Activated CD4-positive, alpha-beta T cell treated with anti-CD3 and anti-CD28 coated beads, Interleukin-2, amount 10 ng/mL, durations not matched to agents 7 days and 5 days (primary cell): ENCODE measurements at places on chromosomes 1 and 21. TPM values are rescaled to one million over a fixed set of nuclear protein-coding genes. Genes with fewer than 3 reads are reported as not detected.

The OLFM3 gene
- not detected for total RNA-seq

- peaks cover 20% of the 10 kb centered on the region for H3K36me3 ChIP-seq
- H3K4me1 ChIP-seq, result peaks cover 94% of the 10 kb centered on the region
- H3K27ac ChIP-seq, result peak overlapping the region; percentile 92
- peak overlapping the region; percentile 60 for H3K4me3 ChIP-seq
- peak; percentile 48 for DNase-seq
Measured at GRCh38 chr1:101284021-101284420, 47.2 kb downstream of the S1PR1 start.

- no peak for DNase-seq
- H3K27me3 ChIP-seq, result no peaks in the 10 kb centered on the region
- H3K4me3 ChIP-seq, result no peak overlapping the region
- H3K4me1 ChIP-seq, result no peaks in the 10 kb centered on the region
- no peak overlapping the region for H3K27ac ChIP-seq
Measured at GRCh38 chr1:190588424-190588823, 110.8 kb upstream of the BRINP3 start.

DNA sequence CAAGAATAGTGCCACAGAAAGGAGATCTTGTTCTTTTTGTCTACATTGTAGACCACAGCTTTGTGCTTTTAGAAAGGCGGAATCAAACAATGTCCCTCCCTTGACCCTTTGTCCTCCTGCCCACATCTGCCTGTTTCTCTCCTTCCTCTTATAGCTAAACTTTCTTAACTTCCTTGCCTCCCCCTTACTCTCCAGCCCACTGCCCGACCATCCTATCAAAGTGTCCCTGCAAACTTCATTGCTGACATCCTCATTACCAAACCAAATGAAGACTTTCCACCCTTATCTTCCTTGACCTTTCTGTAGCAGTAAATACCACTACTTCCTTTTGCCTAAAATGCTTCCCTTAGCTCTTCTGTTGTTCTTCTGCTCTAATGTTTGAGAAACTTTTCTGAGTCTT, 5.0 kb downstream of the SELP start:
- H3K4me1 ChIP-seq, result peaks cover 57% of the 10 kb centered on the region
- no peak overlapping the region for H3K4me3 ChIP-seq
- no peak for DNase-seq
- H3K27ac ChIP-seq, result no peak overlapping the region
- peaks cover 19% of the 10 kb centered on the region for H3K36me3 ChIP-seq

DNA sequence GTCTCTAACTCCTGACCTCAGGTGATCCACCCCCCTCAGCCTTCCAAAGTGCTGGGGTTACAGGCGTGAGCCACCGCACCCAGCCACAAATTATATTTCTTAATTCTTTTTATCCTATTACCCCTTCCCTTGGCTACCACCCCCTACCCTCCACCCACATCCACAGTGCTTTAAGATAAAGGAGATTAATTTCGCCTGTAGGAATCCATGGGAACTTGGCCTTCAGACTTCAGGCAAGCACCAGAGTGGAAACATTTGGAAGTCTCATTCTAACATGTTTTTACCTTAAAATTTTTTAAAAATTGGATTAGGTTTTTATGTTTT, 10.4 kb downstream of the CNST start:
- no peaks in the 10 kb centered on the region for H3K27me3 ChIP-seq
- peaks cover 32% of the 10 kb centered on the region for H3K36me3 ChIP-seq
- peaks cover 47% of the 10 kb centered on the region for H3K4me1 ChIP-seq
- no peak overlapping the region for H3K27ac ChIP-seq
- DNase-seq, result no peak
